ENCODE measurements at places on chromosomes 12 and 14.

DNA sequence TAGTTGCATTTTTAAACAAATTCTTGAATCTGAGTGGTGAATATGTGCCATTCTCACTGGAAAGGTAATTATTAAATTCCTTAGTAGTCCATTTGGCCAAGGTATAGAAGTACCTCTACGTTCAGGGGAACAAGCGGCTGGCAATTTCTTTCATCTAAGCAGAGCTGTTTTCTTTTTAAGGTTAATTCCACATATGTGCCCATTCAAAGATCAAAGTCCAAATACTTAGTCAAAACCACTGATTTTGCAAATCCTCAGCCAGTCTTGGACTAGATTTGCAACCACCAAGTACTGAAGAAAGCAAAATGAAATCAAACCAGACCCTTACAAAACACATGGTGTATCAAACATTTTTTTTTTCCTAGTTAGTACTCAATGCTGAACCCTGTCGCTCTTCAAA lies 68.7 kb upstream of the JDP2 start:
- DNase-seq, result no peak

GRCh38 chr12:51924551-51925319 lies 17.4 kb downstream of the ACVRL1 start:
- no peak for DNase-seq

DNA sequence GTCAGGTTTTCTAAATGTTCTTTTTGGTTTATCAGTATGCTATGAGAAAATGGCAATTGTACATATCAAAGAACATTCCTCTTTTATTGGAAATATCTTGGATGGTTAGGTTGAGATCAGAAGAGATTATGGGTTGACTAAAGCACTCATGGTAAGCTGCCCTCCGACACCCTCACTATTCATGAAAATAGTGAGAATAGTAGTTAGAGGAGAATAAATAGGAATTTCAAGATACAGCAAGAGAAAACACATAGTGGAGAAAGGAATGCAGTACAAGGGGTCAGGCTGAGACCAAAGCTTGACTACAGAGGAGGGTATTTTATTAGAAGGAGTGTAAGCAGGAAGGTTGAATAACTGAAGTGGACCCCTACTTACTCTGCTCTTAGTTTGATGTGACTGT lies 112.5 kb downstream of the PTPRQ start:
- DNase-seq, result no peak

DNA sequence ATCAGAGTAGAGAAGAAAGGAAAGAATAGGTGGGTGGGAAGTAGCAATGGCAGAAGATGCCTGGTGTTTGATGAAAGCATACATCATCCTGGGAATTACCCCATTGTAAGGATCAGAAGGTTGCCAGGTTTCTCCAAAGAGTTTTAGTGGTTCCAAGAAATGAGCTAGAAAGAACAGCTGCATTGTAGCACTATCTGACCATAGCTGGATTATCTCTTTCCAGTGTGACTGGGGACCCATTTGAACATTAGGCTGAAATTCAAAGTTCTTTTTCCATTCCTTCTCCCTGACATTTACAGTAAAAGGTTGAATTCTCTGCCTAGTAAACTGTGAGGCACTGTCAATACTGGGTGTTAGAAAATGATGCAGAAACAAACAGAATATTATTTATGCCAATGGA lies 244.4 kb downstream of the GALC start:
- DNase-seq, result no peak

DNA sequence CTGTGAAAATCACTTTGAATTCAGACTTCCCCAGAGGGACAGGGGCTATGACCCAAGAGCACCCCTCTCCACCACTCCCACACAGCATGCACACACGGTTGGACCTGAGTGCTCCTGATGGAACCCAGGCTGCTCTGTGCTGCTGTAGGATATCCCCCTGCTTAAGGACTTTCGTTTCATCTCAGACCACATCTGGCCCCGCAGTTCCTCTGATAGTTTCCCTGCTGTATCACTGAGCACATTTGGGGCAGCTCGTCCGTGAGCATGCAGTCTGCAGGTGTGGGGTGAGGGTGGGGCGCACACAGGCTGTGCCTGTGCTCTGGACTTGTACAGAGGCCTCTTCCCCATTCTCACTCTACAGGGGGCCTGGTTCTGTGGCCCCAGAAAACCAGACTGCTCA lies 345.2 kb upstream of the FKBP4 start:
- DNase-seq, result no peak

- DNase-seq, result no peak
Observed at GRCh38 chr12:50581226-50582184, 76.7 kb downstream of the DIP2B start.

GRCh38 chr12:81530352-81530751 lies 228.8 kb downstream of the PPFIA2 start:
- no peak for DNase-seq

DNA sequence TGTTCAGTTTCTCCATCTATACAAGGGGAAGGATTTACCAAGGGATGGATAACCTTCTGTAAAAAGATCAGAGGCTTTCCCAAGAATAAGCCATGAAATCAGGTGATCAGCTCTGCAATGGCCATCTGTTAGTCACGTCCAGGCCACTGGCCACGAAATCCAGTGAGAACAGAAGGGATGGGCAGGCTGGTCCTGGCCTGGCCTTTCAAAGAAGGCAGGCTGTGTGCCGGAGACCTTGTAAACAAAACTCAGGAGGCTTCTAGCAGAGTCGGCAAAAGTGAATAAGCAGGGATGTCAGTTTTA lies 68.5 kb downstream of the RNF34 start:
- DNase-seq, result no peak

- peak; percentile 55 for DNase-seq
Observed at GRCh38 chr12:114868995-114869834, 185.2 kb upstream of the TBX3 start.

- no peak for DNase-seq
Observed at GRCh38 chr14:99773521-99774497, 19.4 kb upstream of the EML1 start.

- DNase-seq, result peak; percentile 91
Observed at GRCh38 chr14:61264010-61264571, 17.0 kb downstream of the TMEM30B start.

DNA sequence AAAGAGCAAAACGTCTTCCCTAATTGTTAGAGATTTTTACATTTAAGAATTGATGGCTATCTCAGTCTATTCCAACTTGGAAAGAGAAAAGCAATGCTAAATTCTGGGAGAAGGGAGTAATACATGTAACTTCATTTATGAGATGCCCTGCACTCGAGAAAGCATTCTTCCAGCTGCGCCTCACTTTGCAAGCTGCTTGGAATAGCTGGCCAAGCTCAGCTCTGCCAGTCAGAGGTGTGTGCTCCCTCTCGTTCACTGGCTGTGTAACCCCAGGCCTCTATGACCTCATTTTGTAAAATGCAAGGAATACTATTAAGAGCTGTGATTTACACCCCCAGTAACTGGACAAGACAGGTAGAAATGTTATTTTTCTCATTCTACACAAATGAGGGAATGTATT lies 79.1 kb downstream of the OTX2 start:
- DNase-seq, result no peak

- no peak for DNase-seq
Observed at GRCh38 chr14:92753250-92753649, 4.8 kb upstream of the LGMN start.

- no peak for DNase-seq
Observed at GRCh38 chr14:89720741-89721729, 233.5 kb downstream of the EFCAB11 start.

DNA sequence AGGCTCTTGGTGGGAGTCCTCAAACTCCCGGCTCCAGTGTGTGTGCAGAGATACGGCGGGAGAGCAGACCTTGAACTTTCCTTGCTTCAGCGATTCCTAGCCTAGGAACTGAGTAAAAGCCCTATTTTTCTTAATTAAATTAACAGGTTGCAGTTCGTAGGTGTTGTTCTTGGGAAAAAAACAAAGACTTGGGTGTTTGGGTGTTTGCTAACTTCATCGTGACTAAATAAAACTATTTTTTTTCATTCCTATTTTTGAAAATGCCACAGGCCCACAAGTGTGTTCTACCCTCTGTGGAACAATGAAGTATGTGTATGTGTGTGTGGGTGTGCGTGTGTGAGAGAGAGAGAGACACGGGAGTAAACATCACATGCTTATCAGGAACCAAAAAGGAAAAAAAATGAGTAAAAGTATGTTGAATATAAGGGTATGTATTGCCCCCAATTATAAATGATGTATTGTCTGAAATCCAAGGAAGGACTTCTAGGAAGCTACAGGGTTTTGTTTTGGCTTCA lies 651 bp downstream of the TMEM117 start:
- DNase-seq, result no peak

DNA sequence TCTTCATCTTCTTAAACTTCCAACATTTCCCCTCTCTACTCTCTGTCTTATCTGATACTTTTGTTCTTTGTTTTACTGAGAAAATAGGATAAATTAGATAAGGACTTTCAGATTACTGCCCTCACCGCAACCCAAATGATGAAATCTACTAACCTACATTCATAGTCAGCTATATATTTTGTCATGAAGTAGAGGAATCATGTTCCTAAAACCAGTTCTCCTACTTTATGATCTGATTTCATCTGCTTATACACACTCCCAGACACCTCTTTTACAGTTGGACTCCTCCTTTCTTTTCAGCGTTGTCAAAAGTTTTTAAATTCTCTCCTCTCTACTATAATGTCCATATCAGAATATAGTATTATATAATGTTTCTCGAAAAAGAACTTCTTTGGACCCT lies 29.7 kb downstream of the MGAT4C start:
- DNase-seq, result no peak

DNA sequence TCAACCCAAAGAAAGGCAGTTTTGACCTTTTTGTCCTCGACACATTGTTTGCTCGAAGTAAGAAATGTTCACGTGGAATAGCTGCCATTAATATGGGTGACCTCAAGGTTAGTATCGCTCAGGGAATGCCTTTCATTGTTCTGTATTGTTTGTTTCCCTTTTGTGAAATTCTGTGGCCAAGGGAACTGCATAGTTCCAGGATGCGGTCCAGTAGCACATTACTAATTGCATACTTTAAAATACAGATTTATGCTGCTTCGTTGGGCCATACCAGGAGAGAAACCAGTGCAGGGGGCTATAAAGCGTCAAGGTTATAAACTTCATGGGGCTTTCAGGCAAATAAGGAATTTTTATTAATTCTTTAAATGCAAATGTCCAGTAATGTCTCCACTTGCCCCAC lies 73.3 kb upstream of the USP44 start:
- no peak for DNase-seq

GRCh38 chr12:5407034-5407856 lies 24.7 kb upstream of the NTF3 start:
- no peak for DNase-seq

DNA sequence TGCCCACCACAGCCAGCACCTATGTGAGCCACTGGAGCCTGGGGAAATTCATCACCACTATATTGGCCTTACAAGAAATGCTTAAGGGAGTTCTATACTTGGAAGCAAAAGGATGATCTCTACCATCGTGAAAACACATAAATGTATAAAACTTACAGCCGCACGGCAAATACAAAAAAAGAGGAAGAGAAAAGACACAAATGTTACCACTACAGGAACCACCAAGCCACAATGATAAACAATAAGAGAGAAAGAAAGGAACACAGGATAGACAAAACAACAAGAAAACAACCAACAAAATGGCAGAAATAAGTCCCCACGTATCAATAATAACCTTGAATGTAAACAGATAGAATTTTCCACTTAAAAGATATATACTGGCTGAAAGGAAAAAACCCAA lies 267.5 kb downstream of the TMEM121 start:
- DNase-seq, result no peak

- no peak for DNase-seq
Observed at GRCh38 chr14:71650187-71650755, 282.0 kb upstream of the RGS6 start.

DNA sequence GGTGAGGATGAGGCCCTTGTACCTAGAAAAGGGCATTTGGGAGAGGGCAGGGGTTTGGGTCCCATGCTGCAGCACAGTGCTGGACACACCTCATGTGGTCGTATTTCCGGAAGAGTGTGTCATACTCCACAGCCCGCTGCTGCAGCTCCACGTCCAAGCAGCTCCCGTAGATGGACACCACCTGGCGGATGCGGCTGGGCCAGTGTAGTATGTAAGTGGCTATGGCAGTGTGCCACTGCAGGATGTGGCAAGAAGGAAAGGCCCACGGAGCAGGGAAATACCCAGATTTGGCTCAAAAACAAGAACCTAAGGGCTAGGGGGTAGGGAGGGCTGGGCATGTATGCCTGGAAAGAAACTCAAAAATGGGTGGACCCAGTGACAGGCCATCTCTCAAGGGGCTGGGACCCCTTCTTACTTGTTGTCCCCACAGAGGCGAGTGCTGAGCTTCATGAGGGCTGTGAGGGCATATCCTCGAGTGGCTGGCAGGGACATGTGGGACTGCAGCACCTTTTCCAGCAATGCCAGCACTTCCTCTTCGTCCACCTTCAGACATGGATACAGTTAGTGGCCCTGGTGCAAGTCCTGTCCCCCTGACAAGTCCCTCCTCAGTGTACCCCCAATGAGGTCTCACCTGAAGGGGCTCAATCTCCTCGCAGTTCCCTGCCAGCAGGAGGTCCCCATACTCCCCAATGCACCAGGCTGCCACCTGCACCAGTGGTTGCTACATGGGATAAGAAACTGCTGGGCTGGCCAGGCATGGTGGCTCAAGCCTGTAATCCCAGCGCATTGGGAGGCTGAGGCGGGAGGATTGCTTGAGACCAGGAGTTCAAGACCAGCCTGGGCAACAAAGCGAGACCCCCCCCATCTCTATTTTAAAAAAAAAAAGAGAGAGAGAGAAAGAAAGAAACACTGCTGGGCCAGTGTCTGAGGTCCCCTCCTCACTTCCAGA lies 5.4 kb downstream of the AP1G2 start:
- no peak for DNase-seq

DNA sequence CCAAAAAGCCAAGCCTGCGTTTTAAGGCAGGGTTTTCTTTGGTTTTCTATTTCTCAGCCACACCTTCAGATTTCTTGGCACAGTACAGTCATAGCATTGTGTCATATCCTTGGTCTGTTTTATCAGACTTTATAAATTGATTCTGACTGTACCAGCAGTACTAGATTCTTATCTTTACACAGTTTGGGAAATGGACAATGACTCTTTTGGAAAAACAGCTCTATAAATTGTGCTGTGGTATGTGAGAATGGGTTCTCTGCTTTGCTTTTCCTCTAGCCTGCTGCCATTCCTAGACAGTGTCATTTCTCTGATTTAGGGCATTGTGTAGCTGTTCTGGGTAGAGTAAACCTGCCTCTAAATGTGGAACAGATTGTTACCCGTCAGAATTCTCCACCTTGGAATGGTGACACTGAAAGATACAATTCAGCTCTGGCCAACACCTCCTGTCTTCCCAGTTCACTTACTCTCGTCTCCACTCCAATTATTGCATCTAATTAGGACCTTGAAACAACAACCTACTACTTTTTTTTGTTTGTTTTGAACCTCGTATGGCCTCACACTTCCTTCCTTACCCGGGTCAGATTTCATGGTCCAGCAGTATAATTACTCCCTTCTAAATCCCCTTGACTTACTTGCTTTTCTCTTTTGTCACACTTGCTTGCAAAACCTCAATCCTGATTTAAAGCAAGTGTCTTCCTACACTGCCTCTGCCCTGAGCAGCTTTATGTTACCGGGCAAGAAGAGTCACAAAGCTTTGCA lies 226.3 kb downstream of the ERC1 start:
- DNase-seq, result peak; percentile 24
